ENCODE measurements at places on chromosomes 12 and 14.
A peak's percentile ranks its signal among the peaks of the same experiment; 100 is the strongest.

DNA sequence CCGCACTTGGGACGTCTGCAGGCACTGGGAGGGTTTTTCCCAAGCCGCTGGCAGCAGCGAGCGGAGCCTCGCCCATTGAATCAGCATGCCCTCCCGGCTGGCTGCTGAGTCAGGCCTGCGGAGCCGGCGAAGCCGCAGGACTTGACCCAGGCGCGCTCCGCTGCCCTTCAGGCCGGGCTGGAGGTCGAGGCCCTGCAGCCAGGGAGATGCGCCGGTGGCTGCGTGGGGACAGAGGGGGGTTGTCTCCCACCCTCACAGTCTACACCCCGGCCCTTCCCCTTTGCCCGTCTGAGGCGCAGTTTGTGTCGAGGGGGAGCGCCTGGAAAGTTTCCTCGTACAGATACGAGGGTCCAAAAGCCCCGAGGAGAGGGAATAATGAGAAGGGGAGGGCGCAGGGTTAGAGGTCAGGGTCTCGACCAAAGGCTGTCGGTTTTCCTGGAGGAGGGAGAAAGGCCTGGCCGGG lies 759 bp upstream of the KLC1 start:
- DNase-seq, result no peak

DNA sequence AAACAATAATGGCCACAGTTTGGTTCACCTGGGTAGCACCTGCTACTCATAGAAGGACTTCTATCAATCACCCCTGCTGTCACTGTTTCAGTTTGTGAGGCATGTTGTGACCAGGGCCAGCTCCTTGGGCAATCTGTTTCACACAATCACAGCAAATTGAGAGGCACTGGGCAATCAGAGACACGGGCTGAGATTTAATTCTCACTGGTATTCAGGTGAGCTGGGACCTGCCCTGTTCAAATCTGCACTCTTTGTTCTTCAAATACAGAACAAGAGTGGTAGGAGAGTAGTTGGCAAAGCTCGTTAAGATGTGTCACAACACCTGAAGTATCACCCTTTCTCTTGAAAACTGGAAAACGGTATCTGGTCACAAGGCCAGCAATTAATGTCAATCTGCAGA lies 57.8 kb upstream of the NAP1L1 start:
- no peak for DNase-seq

GRCh38 chr12:27970401-27971120 lies 2.0 kb downstream of the PTHLH start:
- DNase-seq, result no peak

GRCh38 chr14:22864979-22865378 lies 6.6 kb upstream of the LRP10 start:
- no peak for DNase-seq

DNA sequence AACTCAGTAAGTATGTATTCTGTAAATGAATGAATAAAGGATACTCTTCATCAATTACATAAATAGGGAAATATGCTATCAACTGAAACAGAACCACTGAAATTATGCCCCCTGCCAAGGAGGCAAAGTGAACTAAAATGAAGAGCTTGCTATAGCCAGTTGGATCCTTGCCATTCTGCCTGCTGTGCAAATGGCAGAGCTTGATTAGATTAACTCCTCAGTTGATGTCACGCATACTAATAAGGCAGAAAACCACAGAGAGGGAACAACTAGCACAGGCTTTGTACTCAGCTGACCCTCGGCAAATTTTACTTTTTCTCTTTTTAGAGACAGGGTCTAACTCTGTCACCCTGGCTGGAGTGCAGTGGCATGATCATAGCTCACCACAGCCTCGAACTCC lies 36.7 kb upstream of the FERMT2 start:
- no peak for DNase-seq

DNA sequence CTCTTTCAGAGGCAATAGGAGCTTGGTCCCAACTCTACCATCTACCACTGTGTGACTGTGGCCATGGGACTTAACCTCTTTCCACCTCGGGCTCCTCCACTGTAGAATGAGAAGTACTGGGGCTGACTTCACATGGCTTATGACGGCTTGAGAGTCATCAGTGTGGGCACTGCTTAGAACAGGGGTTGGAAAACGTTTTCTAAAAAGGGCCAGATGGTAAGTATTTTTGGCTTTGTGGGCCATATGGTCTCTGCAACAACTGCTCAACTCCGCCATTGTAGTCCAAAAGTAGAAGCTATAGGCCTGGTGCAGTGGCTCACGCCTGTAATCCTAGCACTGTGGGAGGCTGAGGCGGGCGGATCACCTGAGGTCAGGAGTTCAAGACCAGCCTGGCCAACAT lies 69.2 kb upstream of the LTA4H start:
- no peak for DNase-seq

- no peak for DNase-seq
These were observed 139.7 kb upstream of the RASSF8 start for GRCh38 chr12:25818596-25819390.

- no peak for DNase-seq
These were observed 80.9 kb upstream of the TSPAN11 start for GRCh38 chr12:30845676-30846075.

DNA sequence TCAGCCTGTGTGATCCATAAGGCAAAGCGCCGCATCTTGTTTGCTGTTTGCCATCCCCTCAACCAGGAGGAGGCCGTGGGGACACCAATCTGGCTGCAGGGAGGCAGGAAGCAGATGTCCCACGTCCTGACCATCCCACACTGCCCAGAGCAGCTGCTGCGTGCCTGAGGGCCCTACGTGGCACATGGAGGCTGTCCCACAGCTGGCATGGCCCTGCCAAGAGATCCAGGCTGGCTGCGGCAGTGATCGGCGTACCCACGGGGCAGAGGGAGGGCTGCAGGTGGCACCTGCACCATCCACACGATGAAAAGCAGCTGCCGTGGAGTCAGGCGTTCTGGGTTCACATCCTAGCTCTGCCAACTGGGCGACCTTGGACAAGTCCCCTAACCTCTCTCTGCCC lies 42.0 kb downstream of the NCOR2 start:
- no peak for DNase-seq

GRCh38 chr14:68103853-68104252 lies 284.3 kb downstream of the RAD51B start:
- DNase-seq, result no peak

DNA sequence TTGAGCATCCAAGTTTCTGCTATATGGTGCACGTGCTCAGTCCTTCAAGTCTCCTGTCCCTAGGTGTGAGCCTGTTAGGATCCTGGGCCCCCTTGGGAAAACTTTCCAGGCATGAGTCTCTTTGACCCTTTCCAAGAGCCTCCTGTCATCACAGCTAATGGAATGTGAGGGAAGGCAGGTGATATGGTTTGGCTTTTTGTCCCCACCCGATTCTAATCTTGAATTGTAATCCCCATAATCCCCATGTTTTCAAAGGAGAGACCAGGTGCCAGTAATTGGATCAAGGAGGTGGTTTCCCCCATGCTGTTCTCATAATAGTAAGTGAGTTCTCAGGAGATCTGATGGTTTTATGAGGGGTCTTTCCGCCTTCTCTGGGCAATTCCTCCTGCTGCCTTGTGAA lies 265.5 kb downstream of the ATP23 start:
- no peak for DNase-seq

- no peak for DNase-seq
These were observed 21.6 kb downstream of the GPR132 start for GRCh38 chr14:105043641-105044040.

- no peak for DNase-seq
These were observed 13.0 kb downstream of the SLC25A3 start for GRCh38 chr12:98606359-98606988.

DNA sequence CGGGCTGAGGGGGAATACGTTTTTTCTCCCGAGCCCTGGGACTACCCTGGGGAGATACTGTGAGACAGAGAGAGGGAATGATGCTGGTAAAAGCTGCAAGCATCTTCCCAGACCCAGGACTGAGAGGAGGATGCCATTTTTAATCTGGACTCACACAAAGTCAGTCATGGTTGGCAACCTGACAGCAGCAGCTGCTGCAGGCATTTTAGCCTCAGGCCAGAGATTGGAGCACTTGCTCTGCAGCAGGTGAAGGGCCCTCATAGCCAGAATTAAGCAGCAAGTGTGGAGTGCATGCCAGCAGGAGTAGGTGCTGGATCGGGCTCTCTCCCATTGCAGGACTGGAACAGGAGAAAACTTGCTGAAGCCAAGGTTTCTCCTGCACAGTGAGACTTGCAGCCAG lies 361.1 kb upstream of the CLEC14A start:
- DNase-seq, result peak; percentile 50

GRCh38 chr14:65600742-65601141 lies 188.2 kb downstream of the FUT8 start:
- DNase-seq, result no peak

DNA sequence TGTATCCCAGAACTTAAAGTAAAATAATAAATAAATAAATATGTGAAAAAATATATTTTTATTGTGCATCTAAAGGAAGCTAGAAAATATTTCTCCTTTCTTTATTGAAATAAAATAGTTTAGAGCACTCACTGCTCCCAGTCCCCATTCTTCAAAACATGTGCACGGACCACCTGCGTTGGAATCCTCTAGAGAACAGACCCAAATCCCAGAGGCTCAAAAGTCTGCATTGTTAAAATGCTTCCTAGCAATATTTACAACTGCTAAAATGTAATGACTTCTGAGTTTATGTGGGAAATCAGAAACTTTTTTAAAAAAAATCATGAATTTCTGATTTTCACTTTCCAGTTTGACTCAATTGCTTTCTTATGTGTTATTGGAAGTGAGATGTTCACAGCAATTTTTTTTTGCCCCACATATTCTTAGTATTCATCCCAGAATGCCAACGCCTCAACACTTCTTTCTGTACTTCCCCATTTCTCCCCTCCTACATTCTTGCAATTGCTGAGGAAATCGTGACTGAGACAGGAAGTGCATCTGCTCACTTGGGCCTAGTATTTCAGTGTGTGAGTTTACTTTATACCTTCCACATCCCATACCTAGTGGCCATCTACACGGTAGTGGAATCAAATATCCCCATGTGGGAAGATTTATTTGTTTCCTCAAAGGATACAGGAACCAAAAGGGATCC lies 116.0 kb upstream of the FLRT2 start:
- DNase-seq, result no peak

DNA sequence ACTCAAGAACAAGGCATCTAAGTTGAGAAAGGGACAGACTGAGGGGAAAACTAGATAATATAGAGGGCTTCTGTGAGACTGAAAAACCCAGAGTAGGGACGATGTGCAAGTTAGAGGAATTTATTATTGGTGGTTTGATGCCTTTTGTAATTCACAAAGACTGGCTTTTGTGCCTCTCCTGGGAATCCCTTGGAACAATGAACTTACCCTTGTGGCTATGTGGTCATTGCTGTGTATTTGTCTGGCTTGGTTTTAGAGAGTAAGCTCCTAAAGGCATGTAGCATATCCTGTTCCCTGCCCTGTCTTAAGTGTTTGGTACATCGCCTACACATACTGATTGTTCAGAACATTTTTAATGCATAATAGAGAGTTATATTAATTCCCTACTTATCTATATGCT lies 26.6 kb downstream of the DCN start:
- no peak for DNase-seq

- DNase-seq, result no peak
These were observed 99.8 kb upstream of the RESF1 start for GRCh38 chr12:31859232-31859977.

DNA sequence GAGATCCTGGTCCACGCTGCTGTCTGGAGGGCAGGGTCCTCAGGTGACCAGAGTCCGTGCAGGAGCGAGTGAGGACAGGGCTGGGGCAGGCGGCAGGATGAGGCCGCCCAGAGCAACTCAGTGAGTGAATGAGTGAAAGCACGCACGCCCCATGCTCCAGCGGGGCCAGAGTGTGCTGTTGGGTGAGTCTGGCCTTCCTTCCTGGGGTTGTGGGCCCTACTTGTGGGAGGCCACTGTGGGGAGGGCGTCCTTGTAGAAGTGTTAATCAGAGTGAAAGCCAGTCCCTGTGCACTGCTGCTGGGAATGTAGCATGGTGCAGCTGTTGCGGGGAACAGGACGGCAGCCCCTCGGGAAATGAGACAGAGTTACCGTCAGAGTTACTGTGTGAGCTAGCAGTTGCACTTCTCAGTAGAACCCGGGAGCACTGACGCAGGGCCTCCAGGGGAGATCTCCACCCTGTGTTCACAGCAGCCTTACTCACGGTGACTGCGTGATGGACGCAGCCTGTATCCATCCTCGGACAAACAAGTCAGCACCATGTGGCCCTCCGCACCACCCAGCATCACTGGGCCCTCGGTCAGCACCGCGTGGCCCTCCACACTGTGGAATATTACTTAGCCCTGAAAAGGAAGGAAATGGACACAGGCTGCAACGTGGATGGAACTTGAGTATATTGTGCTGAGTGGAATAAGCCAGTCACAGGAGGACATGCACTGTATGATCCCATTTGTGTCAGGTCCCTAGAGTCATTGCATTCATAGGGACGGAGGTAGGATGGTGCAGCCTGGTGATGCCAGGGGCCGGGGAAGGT lies 22.1 kb downstream of the PACS2 start:
- DNase-seq, result no peak

GRCh38 chr12:17296882-17297281 lies 690.9 kb upstream of the LMO3 start:
- no peak for DNase-seq

GRCh38 chr12:94500831-94501567 lies 41.3 kb upstream of the CEP83 start:
- no peak for DNase-seq

GRCh38 chr14:92729634-92730358 lies 18.6 kb downstream of the LGMN start:
- DNase-seq, result no peak

DNA sequence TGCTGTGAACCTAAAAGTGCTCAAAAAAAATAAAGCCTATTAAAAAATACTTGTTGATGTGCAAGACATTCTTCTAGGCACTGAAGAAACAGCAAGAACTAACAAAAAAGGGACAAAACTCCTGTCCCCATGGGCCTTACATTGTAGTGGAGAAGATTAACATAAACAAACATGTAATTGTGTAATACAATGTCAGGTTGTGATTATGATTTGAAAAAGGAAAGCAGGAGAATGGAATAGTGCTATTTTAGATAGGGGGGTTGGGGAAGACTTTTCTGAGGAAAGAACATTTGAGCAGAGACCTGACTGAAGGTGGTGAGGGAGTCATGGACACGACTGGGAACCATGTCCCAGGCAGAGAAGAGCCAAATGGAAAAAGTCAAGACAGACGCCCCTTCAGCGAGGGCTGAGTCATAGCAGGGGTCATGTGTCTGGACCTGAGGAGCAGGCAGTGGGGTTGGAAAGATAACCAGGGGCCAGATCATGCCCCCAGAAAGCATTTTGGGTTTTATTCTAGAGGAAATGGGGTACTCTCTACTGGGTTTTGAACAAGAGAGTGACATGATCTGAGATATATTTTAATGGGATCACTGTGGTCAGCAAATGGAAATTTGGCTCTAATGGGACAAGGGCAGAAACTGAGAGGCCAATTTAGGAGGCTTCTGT lies 19.4 kb upstream of the IFNG start:
- DNase-seq, result no peak

DNA sequence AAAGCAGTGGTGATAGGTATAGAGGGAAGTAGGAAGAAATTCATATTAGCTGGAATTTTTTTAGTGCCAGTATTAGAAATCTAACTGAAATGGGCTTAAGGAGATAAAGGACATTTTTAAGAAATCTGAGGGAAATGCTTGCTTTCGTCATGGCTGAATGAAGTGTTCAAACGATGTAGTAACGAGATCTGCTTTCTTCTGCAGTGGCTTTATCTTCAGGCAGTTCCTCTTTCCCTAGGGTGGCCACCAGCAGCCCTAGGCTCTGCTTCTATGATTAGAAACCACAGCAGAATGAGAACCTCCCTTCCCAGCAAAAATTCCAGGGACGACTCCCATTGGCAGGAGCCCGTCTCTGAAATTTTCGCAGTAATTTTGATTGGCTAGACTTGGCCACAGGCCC lies 163.9 kb upstream of the FRMD6 start:
- no peak for DNase-seq

Measured in DMS153 (cell line).